ENCODE measurements at places on chromosomes 16 and 17.

DNA sequence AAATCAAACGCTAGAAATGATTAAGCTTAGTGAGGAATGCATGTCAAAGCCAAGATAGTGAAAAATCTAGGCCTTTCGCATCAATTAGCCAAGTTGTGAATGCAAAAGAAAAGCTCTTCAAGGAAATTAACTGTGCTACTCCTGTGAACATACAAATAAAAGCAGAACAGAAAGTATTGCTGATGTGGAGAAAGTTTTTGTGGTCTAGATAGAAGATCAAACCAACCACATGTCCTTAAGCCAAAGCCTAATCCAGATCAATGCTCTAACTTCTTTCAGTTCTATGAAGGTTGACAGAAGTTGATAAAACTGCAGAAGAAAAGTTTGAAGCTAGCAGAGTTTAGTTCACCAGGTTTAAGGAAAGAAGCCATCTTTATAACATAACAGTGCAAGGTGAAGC, 1044.6 kb downstream of the CDH11 start:
- no peak for DNase-seq

- DNase-seq: no peak
These were observed 9.9 kb downstream of the FOXJ1 start for GRCh38 chr17:76131051-76131691.

GRCh38 chr17:48541577-48542113, 3.3 kb downstream of the HOXB2 start:
- DNase-seq: peak; percentile 89

DNA sequence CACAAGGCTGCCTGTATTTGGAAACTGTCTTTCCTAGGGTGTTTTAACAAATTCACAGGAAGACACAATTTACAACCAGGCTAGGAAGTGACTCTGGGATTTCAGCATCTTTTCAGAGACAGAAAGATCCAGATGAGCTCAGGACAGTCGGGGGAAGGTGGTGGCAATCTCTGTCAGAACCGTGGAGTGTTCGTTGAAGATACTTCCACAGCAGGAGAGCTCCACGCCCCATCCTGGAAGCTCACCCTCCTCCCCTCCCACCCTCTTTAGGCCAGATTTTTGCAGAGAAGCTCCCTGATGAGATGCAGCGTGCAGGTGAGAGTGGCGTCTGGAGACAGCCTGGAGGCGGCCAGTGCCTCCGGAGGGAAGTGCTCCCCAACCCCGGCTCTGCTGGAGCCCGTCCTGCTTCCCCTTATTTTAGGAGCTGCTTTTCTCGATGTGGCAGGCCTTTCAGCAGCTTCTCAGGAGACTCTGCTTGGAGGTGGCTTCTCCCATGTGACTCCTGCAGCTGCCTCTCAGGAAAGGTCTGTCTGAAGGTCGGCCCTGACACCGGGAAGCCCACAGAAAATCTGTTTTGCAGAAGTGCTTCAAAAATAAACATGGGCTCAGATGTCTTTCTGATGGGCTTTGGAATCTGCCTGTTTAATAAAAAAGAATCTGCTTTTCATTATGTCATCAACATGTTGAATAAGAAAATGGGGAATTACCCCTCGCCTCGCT, 186.4 kb upstream of the CHMP6 start:
- no peak for DNase-seq

- peak; percentile 87 for DNase-seq
These were observed 146.8 kb downstream of the SEC14L1 start for GRCh38 chr17:77287432-77288068.

DNA sequence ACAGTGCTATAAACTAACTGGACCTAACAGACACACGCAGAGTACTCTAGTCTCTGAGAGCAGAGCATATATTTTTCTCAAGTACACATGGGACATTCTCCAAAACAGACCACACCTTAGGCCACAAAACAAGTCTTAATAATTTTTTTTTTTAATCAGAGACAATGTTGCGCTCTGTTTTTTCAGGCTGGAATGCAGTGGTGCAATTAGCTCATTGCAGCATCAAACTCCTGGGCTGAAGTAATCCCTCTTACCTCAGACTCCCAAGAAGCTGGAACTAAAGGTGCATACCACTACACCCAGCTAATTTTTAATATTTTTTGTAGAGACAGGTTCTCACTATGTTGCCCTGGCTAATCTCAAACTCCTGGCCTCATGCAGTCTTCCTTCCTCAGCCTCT, 37.7 kb downstream of the ULK2 start:
- no peak for DNase-seq

DNA sequence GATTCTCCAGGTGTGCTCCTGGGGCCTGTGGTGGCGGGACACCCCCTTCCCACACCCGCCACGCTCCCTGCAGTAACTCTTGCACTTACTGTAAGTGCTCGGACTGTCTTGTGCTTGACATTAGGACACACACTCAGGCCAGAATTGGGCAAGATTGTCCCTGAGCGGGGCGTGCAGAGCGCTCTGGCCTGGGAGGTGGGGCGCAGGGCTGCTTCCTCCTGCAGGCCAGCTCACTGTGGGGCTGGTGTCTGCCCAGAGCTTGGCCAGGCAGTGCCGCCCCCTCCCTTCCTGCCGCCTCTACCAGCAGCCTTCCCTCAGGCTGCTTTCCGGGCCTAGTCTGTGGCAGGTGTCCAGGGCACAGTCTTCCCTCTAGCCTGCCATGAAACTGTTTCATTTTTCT, 6.1 kb upstream of the ATP6V0C start:
- DNase-seq: no peak

DNA sequence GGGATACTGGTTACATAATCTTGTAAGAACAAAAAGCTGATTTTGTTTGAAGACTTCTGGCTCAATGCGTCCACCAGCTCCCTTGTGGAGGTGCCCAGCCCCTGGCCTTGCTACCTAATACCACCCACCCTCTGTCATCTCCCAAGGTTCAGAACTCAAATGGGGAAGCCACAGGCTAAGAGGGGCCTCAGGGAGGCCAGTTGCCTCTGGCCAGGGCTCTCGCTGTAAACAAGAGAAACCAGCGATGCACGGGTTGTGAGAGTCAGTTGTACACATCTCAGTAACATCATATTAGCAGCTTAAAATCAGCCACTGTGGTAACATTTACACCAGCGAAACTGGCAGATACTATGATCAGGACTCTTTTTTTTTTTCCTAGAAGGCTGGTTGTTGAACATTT, 6.0 kb downstream of the TEKT5 start:
- DNase-seq: no peak

GRCh38 chr16:49003992-49004391, 277.6 kb downstream of the CBLN1 start:
- DNase-seq: no peak

DNA sequence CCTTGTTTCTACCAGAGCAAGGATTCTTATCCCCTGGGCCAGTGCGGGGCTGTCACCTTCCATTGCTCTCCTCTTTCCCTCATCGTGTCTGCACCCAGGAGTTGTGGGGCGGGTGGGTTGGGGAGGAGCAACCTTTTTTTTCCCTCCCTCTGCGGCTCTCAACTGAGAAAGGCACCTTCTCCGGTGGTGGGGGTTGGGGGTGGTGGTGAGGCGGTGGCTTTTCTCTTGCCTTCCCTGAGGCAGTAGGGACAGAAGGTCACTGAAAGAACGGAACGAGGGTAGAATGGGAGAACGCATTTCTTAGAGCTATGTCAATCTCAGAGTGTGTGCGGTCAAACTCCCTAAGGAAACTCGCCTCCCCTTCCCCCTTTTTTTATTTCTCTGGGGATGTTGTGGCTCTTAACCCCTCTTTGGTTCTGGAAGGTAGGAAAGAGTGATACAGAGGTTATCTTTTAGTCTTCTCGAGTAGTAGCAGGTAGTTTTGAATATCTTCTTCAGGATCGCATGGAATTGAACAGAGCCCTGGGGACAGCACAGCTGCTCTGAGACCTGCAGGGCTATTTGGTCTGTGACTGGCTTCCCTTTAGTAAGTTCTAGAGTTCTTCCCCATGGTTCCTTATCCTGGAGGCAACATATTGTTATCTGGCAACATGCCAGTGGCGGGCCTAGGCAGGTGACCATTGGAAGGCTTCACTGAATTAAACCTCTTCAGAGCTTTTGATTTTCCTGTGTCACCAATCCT, 994 bp downstream of the CLTC start:
- DNase-seq: peak; percentile 61

DNA sequence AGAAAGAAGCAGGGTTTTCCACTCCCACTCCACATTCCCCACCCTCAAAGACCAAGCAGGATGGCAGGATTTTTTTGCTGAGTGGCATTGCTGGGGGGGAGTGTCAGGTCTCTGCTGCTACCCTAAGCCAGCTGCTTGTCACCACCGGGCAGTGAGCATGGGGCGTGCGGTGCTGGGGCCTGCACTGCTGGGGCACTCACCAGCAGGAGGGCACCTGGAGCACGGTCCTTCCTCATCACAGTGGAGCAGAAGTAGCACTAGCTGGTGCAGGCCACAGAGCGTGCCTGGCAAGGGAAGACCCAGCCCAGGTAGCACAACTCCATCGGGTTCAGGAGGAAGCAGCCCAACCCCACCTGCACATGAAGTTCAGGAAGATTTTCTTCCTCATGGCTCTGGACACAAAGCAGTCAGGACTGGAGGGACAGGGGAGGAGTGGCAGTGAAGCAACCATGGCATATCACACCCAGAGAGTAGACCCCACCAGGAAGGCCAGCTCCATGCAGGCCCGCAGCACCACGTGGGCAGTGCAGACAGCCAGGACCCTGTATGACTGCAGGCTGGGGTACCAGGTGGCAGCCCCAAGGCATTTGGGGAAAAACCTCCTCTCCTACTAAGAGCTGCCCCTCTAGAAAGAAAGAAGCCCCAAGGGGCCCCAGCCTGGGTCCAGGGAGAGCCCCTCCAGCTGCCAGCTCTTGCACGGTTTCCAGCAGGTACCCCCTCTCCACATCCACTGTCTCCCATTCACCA, 16.7 kb upstream of the MYO18A start:
- DNase-seq: no peak

GRCh38 chr17:50689956-50690886, 17.5 kb downstream of the ANKRD40 start:
- DNase-seq: no peak

DNA sequence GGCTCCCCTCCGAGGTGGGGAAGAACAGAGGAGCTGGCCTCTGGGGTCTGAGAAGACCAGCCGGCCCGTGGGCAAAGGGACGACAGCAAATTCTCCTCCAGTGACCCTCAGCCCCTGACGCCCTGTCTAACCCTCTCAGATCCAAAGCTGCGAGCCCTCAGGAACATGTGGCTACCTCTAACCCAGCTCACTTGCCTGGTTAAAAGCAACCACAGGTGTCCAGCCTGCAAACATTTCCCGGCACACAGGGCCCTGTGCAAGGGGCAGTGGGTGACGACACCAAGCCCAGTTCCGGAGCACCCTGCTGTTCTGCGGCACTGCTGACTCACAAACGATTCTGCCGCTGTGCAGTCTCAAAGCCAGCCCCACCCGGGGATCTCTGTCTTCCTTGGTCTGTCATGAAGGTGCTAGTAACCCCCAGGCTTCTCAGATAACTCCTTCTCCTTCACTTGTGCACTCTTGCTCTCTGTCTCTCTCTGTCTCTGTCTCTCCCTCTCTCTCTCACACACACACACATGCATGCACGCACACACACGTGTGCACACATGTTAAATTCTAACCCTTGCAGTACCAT, 23.0 kb downstream of the WNT3 start:
- DNase-seq: peak; percentile 57

GRCh38 chr17:8237175-8237574, 10.7 kb downstream of the CTC1 start:
- no peak for DNase-seq

GRCh38 chr17:78737332-78737731, 44.7 kb downstream of the CYTH1 start:
- peak; percentile 66 for DNase-seq

DNA sequence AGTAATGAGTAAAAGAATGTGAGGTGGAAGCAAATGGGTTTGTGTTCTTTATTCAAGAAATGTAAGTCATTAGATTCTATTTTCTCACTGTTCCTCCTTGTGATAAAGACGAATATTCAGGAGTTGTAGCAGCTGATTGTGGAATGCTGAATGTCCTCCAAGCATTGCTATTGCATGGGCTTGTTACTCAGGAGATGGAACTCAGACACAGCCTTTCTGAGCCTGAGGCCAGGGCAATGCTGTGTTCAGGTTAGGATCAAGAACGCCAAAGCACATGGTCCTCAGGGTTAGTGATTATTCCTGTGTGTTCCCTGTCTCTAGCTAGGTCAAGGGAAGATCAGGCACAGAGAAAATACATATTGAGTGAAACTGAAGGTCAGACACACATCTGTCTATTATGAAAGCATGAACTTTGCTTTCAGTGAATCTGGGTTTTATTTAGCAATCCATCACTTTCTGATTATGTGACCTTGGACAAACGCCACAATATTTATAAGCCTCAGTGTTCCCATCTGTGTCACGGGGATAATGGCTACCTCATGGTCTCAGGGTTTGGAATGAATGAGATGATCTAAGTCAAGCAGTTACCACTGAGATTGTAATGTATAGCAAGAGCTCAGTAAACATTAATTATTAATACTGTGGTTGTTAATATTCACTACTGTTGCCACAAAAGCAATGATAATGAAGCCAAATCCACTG, 426.8 kb upstream of the DYNLRB2 start:
- DNase-seq: no peak

DNA sequence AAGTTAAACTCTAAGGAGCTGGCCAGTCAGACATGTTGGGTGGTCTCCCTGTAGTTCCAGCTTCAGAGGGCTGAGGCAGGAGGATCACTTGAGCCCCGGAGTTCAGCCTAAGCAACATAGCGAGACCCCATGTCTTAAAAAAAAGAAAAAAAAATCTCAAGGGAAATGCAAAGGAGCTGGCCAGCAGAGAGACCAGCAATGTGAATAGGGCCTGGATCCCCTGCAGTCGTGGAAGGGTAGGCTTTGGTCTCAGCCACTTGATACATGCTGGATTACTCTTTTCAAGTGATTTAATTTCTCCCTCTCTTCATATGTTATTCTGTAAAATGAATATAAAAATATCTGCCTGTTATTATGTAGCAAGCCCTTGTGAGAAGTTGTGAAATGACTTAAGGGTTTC, 207.7 kb downstream of the SPECC1 start:
- no peak for DNase-seq

DNA sequence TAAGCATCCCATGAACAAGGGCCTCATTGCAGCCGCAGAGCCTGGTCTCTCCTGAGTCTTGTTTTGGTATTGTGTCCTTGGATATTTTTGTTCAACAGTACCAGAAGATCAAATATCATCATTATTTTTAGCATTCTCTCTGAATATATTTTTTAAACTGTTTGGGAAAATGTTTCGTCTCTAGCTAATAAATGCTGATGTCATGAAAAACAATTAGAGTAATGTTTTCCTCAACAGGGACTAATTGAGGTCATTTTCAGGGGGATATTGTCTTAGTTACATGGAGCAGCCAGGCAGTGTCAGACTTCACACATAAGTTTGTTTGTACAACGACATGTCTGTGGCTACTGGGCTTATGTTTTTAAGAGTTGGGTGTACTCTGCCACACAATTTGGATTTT, 805.3 kb upstream of the SOX9 start:
- DNase-seq: no peak

GRCh38 chr16:73337373-73338296, 289.7 kb upstream of the ZFHX3 start:
- no peak for DNase-seq

Measured in GM03348 (cell line).